ENCODE measurements at places on chromosomes 4 and X.

GRCh38 chr4:113908829-113909228 lies 70.6 kb downstream of the ARSJ start:
- no peak for DNase-seq

DNA sequence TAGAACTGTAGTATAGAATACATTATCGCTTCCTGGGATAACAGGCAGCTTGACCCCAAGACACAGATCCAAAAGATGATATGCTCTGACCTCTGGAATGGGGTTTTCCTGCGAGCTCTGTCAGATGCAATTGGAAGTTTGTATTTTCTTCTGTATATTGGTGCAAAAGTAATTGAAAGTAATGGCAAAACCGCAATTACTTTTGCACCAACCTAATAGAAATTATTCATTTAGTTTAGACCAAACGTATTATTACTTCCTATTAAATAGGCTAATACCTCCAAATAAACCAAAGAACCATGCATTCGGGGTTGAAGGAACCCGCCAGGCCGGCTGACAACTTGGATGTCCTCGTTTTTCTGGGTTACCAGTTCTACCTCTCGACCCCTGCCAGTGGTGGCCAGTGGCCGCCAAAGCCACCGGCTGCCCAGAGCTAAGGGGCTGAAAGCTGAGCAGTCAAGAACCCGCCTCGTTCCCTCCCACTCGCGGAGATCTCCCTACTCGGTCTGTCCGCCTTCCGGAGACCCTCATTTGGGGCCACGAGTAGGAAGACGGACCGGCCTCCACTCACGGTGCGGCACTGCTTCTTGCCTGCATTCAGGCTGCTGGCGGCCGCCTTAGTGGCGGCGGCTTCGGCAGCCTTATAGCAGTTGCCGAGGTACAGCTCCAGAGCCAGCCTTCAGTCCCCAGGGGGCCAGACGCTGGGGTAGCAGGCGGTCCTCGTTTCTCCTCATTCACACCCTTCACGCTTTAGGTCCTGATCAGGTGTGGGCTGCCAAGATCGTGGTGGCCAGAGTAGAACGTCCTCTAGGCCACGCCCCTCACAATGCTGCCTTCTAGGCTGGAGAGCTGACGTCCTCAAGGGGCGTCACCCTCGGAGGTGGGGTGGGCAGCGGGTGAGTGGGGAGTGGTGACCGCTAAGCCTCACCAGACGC lies 121.9 kb downstream of the RBMX2 start:
- DNase-seq: no peak

- DNase-seq: no peak
These were observed 121.2 kb downstream of the KLHL13 start for GRCh38 chrX:117995378-117995777.

GRCh38 chr4:92872604-92873003 lies 568.8 kb downstream of the GRID2 start:
- no peak for DNase-seq

Measured in dermis microvascular lymphatic vessel endothelial cell (primary cell).